Cardiac muscle cell (in vitro differentiated cells and primary cell): ENCODE measurements at places on chromosomes 12 and 14. TPM values are rescaled to one million over a fixed set of nuclear protein-coding genes. Genes with fewer than 3 reads are reported as not detected.

The SCN8A gene
- total RNA-seq, result 3.7 and 3.9 TPM in 2 replicates

DNA sequence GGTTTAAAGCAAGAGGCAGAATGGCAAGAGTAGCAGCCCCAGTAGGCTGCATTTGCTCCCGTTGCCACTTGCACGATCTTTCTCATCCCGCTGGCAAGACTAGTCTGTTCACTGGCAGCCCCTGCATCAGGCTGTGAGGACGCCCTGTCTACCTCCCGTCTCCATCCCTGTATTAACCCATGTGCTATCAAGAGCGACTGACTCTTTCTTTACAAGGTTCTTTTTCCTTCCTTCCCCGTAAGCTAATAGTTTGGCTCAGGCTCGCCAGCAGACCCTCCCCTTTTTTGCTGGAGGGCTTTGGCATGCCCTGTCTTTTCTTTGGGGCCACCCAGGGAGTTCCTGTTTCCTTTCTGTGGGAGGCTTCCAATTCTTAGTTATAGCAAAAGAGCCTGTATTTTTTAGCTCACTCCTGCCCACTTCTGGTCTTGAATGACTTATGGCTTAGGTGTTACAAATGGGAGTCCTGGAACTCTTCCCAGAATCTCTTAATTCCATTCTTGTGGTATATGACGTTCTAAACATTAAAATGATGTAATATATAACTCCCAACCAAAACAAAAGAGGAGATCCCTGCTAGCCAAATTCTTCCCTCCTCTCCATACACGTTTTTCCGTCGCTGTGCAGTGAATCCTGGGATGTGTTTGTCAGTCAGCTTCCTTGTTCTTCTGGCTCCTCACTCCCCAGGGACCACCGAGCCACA is 149.0 kb downstream of the PRKCH start:
- peaks cover 75% of the 10 kb centered on the region for H3K4me1 ChIP-seq
- DNase-seq, result peak; percentile 100
- no peaks in the 10 kb centered on the region for H3K27me3 ChIP-seq
- no peak overlapping the region for H3K4me3 ChIP-seq
- no peaks in the 10 kb centered on the region for H3K36me3 ChIP-seq

GRCh38 chr14:51657762-51658161 is 6.1 kb downstream of the FRMD6 start:
- H3K27ac ChIP-seq, result no peak overlapping the region
- no peaks in the 10 kb centered on the region for H3K36me3 ChIP-seq
- no peak overlapping the region for H3K4me3 ChIP-seq
- no peak for DNase-seq
- peaks cover 26% of the 10 kb centered on the region for H3K4me1 ChIP-seq

DNA sequence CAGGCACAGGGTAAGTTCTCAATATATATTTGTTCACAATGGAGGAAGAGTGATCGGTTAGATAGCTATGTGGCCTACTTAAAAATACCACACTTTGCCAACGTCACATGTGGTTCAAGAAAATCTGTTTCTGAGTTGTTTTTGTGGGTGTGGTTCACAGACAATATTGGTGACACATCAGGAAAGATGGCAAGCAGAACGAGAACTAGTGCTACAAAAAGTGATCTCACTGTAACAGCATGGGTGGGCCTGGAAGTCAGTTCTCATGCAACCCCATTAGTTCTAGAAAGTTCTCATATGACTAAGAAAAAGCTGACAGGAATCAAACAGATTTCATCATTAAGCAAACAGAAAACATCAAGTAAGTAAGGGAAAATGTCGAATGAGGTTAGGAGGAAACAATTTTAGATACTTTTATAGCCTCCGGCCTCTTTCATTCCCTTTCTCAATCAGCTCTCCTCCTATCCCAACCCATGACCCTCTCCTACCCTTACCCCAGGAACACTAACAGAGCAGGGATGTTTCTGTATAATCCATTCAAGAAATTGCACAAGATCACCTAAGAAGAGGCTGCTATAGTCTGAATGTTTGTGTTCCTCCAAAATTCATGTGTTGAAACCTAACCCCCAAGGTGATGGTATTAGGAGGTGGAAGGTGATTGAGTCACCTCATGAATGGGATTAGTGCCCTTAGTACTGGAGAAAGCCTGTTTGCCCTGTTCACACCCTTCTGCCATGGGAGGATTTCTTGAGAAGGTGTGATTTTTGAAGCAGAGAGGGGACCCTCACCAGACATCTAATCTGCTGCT is 15.5 kb upstream of the NTN4 start:
- peaks cover 29% of the 10 kb centered on the region for H3K27me3 ChIP-seq
- no peaks in the 10 kb centered on the region for H3K36me3 ChIP-seq
- no peak overlapping the region for H3K27ac ChIP-seq

GRCh38 chr14:92105893-92106142 is 564 bp downstream of the ATXN3 start:
- peak; percentile 37 for DNase-seq
- H3K36me3 ChIP-seq, result no peaks in the 10 kb centered on the region
- peak overlapping the region; percentile 58 for H3K27ac ChIP-seq
- no peaks in the 10 kb centered on the region for H3K4me1 ChIP-seq
